GM13976 (cell line): ENCODE measurements at places on chromosomes 7 and 10.

DNA sequence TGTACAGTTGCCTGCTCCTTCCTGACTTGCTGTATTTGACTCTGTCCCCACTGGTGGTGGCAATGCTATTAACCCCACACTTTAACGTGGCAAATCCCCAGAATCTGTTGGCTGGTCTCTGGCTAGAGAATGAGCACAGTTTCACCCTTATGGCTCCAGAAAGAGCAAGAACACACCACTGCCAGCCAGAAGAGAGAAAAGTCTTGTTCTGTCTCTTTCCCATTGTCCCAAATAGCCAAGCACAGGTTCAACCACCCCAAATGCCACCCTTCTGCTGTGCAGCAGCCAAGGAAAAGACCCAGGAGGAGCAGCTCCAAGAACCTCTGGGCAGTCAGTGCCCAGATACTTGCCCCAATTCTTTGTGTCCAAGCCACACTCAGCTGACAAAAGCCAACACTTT lies 11.3 kb downstream of the SLC16A9 start:
- DNase-seq: no peak

- DNase-seq: no peak
These were observed 42.9 kb downstream of the PAX2 start for GRCh38 chr10:100788002-100788903.

GRCh38 chr10:102493771-102494170 lies 8.7 kb downstream of the ACTR1A start:
- no peak for DNase-seq

GRCh38 chr10:29512425-29512974 lies 122.3 kb downstream of the SVIL start:
- no peak for DNase-seq

- no peak for DNase-seq
These were observed 175.2 kb downstream of the CDK14 start for GRCh38 chr7:90771281-90771680.

GRCh38 chr7:15330943-15331342 lies 230.9 kb downstream of the AGMO start:
- no peak for DNase-seq

- DNase-seq: peak; percentile 44
These were observed 33.9 kb downstream of the CACUL1 start for GRCh38 chr10:118720685-118721538.

DNA sequence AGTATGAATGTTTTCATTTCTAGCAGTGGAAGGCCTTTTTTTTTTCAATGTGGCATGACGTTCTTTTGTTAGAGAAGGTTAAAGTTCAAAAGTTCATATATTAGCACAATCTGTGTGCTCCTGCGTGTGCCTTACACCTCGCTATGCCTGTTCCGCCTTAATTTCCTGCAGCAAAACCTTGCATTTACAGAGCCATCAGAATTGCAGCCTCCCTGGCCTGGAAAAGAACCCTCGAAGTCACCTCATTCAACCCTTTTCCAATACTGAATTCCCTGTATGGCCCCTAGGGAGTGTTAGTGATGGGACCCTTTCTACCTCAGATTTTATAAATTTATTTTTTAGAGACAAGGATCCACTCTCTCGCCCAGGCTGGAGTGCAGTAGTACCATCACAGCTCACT lies 103.5 kb upstream of the ZNF438 start:
- no peak for DNase-seq

DNA sequence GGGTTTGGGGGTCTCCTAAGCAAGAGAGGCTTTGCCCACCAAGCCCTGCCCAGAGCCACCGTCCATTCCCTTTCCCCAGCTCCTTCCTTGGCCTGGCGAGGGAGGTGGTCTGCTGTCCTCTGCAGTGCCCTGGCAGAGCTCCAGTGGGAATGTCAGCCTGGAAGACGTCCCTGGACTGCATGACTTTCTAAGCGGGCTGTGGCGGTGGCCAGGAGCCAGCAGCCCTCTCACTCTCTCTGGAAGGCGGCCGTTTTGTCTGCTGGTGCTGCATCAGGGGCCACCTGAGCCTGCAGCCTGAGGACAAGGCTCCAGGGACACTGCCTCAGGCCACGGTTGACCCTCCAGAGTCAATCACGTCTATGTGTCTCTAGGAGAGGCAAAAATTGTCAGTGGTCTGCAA lies 271.0 kb downstream of the SKAP2 start:
- DNase-seq: no peak
